ENCODE measurements at places on chromosomes 3 and 15. TPM values are rescaled to one million over a fixed set of nuclear protein-coding genes. Genes with fewer than 3 reads are reported as not detected.

GRCh38 chr3:140285380-140285779, 350.4 kb downstream of the CLSTN2 start:
- H3K27ac ChIP-seq = no peak overlapping the region
- no peaks in the 10 kb centered on the region for H3K36me3 ChIP-seq
- H3K4me1 ChIP-seq = no peaks in the 10 kb centered on the region
- H3K4me3 ChIP-seq = no peak overlapping the region

DNA sequence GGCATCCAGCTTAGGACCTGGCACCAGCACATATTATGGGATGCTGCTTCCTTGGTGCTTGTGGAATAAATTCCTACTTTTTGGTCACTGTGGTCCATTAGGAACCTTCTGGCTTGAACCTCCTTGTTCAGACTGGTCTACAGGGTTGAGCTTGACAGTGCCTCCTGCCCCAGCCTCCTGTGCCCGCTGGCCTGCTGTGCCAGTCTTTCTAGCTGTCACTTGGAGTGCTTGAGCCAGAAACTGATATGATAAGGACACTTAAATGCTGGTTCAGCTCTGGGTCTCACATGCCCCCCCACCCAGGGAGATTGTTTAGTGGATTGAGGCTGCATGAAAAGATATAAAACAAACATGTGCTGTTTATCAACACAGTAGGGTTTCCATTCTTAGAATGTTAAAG, 147.8 kb downstream of the SLCO3A1 start:
- no peaks in the 10 kb centered on the region for H3K4me1 ChIP-seq
- H3K36me3 ChIP-seq = no peaks in the 10 kb centered on the region
- no peak overlapping the region for H3K27ac ChIP-seq
- no peak for DNase-seq

CASR gene
- not detected for total RNA-seq

NMNAT3 gene
- 13.3 TPM for total RNA-seq

ABI3BP gene
- 177 TPM for total RNA-seq

All from sigmoid colon (tissue), 7 donors.